T47D (cell line): ENCODE measurements at places on chromosomes 5 and 9.

DNA sequence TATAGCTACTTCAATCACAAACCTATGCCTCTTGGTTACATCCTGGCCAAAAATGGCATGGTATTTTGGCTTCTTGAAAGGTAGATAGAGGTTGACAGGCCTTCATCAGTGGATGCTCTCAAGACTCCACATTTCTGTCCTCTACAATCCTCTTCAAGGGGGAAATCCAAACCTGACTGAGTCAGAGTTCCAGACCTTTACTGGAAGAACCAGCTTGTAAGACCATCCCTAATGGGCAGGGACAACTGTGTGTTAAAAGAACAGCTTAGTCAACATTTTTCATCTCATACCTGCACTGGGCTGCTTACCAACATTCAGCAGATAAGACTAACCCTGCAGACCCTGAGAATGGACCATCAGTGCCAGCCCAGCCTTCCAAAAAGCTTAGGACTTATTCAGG lies 155.7 kb downstream of the CDK5RAP2 start:
- no peak for DNase-seq

- no peak for DNase-seq
These were observed 18.6 kb upstream of the TMEM174 start for GRCh38 chr5:73154208-73155006.

DNA sequence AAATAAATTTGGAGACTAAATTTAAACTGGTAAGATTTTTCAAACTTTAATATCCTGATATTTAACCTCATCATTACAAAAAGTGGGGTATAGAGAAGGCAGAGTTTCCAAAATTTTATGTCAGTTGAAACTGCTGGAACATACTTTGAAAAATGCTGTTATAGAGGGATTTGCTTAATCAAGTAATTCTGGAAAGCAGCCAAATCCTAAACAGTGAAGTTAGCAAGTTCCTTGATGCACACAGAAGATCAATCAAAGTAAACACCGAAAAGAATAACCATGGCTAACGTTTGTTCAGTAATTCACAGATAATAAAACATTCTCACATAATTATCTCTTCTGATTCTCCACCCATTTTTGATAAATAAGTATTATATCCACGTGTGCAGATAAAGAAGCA lies 8.1 kb upstream of the PRR16 start:
- no peak for DNase-seq

- no peak for DNase-seq
These were observed 214.1 kb downstream of the SMARCA2 start for GRCh38 chr9:2229109-2229721.

GRCh38 chr5:169910393-169910792 lies 69.9 kb downstream of the INSYN2B start:
- DNase-seq, result no peak

GRCh38 chr9:72025906-72026305 lies 34.5 kb downstream of the C9orf57 start:
- DNase-seq, result no peak

- no peak for DNase-seq
These were observed 134.5 kb upstream of the SPEF2 start for GRCh38 chr5:35483191-35483590.

DNA sequence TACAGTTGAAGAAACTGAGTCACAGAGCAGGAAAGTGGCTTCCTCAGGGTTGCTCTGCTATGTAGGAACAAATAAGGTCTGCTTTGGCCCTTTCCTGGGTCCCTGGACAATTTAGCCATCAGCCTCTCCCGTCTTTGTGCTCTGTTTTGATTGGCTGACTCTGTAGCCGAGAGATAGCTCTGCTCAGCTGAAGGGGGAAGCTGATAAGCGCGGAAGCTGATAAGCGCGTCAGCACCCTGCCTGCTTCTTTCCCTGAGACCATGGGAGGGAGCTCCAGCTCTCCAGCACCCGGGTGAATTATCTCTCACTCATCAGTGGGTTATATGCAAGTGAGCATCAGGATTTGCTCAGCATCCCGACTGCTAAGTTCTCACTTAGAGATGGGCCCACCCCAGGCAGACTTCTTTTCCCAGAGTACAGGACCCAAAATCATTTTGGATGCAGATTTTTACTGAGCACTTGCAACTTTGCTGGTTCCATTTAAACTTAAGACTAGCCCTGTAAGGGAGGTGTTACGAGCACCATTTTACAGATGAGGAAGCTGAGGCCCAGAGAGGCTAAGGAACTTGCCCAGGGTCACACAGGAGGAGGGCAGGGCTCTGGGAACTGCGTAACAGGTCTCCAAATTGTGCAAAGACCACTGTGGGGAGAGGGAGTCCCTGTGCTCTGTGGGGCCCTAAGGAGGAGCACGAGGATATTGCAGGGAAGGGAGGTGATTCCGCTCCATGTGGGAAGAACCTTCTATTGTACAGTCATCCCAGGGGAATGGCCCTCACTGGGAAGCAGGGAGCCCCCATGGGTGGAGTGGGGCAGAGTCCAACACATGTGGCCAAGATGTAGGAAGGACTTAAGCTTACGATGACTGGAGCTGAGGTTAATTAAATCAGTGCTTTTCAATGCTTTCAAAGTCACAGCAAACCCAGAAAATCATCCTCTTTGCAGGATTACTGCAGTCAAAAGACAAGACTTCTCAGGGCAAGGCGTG lies 83.7 kb upstream of the ORM1 start:
- no peak for DNase-seq

- DNase-seq, result no peak
These were observed 49.7 kb upstream of the GRAMD2B start for GRCh38 chr5:126373375-126374108.

GRCh38 chr9:136558373-136558772 lies 12.5 kb upstream of the NOTCH1 start:
- DNase-seq, result no peak

- DNase-seq, result no peak
These were observed 183.4 kb downstream of the GOLPH3 start for GRCh38 chr5:31990701-31991110.

DNA sequence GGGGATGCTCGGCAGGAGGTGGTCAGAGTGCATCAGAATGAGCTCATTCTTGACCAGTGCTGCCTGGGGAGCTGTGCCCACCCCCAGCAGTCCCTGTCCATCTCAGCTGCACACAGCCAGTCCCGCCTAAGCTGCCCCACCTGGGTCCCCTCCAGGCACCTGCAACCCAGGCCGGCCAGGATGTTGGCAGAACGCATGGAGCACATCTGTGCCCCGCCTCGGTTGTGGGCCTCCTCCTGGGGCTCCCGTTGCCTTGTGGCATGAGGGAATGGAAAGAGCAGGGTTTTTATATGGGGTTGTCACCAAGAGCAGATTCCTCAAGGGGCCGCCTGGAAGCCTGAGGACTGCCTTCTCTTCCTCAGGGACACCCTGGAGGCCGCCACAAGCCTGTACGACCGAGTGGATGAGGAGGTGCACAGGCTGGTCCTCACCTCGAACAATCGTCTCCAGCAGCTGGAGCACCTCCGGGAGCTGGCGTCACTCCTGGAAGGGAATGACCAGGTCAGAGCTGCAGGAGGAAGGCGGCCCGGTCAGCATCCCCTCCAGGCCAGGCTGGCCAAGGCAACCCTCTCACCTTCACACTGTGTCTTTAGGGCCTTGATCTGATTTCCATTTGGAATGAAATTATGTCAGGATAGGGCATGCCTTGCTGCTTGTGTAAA lies 34.8 kb upstream of the LRRC14B start:
- no peak for DNase-seq

DNA sequence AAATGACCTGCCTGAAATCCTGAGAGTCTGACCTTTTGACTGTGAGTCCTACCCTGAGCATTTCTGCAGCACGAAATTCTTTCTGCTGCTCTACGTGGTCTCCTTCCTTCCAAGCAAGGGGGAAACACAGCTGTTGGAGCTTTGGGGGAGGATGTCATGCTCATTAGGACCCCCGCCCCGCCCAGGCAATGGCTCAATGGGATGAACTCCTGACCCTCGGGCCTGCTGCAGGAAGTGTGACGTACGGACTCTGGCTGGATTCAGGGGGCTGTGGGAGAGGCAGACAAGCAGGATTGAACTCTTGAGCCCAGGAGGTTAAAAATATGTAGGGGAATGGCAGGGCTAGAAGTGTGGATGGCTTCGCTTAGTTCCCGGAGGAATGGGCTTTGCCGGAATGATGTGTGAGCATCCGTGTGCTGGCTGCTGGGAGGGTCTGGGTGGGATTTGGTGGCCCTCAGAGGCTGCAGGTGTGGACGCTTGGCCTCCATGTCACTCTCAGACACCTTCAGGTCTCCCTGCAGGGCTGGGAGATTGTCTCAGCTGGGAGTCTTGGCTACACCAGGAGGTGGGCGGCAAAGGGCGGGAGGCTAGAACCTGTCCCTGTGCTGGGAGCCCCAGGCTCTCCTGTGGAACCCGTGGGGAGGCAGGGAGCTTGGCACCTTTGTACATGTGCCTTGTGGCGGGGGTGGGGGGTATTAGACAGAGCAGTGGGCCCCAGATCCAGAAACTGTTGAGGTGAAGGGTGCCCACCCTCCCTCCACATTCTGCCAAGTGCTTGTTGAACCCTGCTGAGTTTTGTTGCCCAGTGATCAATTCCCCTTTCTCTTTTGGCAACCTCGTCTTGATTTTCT lies 26.3 kb downstream of the STC2 start:
- DNase-seq, result no peak

DNA sequence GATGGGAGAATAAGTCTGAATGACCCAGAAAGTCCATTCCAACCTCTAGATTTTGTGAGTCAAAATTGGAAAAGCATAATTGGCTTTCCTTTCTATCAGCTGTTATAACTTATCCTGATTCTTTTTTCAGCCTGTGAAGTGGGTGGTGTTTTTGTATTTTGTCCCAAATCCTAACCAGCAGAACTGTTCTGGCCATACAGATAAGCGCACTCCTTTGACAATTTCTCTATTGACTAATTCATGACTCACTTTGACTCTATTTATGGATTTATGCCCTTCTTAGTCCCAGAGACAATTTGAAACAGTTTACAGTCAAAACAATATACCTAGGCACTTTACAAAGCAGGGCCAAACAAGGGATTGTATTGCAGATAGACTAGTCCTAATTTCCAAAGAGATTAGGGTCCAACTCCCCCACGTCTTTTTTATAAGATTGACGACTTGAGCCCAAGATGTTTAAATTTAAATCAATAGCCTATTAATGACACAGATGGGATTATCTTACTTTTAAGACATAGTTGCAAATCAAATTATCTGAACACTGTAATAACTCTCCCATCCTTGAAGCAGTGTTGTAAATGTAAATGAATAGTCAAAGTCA lies 301.7 kb upstream of the SEMA6A start:
- no peak for DNase-seq

GRCh38 chr9:31377358-31377757 lies 1007.1 kb upstream of the ACO1 start:
- no peak for DNase-seq

GRCh38 chr5:139985733-139986132 lies 57.4 kb downstream of the NRG2 start:
- no peak for DNase-seq

GRCh38 chr5:110075656-110076055 lies 385.9 kb downstream of the MAN2A1 start:
- no peak for DNase-seq

DNA sequence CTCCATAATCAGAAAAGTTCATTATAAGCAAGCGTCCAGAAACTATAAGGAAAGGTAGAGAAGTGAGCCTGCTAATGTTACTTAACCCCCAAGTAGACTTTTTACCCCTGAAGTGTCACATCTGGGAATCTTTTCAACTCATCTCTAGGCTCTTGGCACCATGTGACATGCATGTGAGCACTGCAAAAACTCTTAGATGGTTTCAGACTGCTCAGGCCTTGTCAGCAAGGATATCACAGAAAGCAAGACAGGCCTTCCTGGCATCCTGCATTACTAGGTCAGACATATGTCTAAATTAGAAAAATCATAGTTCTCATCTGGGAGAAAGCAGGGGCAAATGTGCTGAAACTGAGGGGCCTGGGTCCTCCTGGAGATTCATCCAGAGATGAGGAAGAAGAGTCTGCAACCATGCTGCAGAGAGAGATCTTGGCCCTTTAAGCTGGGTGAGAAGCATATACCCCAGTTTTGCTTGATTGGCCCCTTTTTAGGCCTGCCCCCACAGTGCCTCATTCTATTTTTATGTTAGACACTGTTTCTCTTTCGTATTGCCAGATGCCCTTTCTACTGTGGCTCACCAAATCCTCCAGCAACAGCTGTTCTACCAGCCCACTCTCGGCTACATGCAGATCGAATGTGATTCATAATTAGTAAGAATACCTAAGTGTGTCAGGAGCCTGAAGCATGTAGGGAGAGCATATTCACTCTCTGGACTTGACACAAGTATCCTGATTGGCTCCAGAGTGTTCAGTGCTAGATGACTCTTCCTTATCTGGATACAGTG lies 19.0 kb downstream of the TMEM8B start:
- DNase-seq, result no peak

GRCh38 chr5:143182106-143182505 lies 221.4 kb downstream of the NR3C1 start:
- DNase-seq, result no peak

- DNase-seq, result peak; percentile 79
These were observed 446 bp downstream of the FBXL17 start for GRCh38 chr5:108381350-108381953.

DNA sequence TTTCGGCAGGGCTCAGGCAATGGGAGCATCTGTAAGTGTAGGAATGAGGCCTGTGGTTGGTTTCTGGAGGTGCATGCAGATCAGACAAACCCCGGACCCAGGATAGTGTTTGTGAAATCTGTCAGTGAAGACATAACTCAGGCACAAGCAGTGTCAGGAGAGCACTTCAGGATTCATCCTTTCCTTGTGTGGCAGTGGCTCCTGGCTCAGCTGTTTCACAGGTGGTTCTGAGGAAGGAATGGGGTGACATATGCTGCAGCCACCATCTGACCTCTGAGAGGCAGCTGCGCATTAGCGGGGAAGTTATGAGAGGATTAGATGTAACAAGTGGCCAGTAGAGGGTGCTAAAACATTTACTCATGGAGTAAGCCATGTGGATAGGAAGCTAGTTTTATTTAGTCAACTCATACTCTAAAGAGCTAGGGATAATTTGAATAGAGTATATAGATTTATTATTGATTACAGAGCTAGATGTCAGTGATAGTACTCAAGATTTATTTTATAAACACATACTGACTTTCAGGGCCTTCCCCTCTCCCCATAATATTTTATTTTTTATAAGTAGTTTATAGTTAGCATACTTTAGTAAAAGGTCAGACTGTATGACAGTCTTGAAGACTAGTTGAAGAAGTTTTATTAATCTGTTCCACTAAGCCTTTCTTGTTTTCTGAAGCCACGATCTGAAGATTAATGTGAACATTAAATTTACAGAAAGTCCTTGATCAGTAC lies 28.4 kb downstream of the NNT start:
- peak; percentile 83 for DNase-seq

- no peak for DNase-seq
These were observed 52.2 kb downstream of the EXOSC2 start for GRCh38 chr9:130745829-130746228.

- no peak for DNase-seq
These were observed 145.4 kb upstream of the IER5L start for GRCh38 chr9:129323376-129323998.
